Activated T-cell treated with anti-CD3 and anti-CD28 coated beads for 24 hours (primary cell): ENCODE measurements at places on chromosomes 1 and 21.

GRCh38 chr1:2389644-2390043, 1.7 kb downstream of the MORN1 start:
- no peak for DNase-seq

- DNase-seq = no peak
Observed at GRCh38 chr1:230058626-230059025, 8.4 kb upstream of the GALNT2 start.

DNA sequence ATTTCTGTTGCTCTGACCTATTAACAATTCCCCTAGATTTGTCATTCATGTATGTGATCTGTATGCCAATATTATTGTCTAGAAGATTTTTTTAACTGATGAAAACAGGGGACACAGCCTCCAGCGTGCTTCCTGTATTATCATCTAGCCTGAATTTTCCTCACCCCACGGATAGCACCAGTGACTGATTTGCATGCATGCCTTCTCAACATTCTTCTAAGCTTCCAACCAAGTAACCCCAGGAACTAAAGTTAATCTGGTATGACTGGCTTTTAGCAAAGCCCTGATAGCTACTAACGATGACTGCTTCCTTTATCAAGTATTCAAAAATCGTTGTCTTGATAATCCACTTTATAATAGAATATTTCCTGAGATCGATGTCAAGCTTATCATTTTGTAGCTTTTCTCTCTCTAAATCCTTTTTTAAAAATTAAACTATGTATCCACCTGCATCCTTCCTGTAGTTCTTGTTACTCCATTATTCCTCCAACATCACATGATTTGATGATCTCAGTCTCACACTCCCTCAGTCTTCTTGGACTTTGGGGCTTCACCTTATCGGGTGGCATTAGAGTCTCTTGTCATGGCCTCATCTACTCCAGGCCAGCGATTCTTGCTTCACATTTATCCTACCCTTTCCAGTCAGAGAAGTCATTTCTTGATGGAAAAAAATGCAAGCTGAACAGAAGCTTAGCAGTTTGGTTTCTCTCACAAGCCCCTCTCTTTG, 19.0 kb downstream of the BCAR3 start:
- no peak for DNase-seq

DNA sequence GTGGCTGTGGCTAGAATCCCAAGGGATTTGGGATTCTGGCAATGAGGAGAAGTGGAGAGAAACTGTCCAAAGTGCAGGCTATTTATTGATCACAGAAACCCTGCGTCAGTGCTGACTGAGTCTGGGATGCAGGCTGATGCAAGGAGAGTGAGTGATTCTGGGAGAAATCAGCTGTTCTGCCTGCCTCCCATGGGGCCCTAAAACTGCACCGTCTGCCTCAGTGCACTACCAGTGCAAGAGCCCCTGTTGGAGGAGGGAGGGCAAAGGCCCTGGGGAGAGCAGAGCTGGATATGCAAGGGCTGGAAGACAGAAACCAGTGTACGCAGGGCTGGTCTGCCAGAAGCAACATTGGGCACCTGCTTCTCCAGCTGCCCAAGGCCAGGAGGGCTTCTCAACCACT, 42.6 kb downstream of the C1orf198 start:
- DNase-seq = no peak

GRCh38 chr1:85188530-85188929, 12.3 kb downstream of the SYDE2 start:
- no peak for DNase-seq

DNA sequence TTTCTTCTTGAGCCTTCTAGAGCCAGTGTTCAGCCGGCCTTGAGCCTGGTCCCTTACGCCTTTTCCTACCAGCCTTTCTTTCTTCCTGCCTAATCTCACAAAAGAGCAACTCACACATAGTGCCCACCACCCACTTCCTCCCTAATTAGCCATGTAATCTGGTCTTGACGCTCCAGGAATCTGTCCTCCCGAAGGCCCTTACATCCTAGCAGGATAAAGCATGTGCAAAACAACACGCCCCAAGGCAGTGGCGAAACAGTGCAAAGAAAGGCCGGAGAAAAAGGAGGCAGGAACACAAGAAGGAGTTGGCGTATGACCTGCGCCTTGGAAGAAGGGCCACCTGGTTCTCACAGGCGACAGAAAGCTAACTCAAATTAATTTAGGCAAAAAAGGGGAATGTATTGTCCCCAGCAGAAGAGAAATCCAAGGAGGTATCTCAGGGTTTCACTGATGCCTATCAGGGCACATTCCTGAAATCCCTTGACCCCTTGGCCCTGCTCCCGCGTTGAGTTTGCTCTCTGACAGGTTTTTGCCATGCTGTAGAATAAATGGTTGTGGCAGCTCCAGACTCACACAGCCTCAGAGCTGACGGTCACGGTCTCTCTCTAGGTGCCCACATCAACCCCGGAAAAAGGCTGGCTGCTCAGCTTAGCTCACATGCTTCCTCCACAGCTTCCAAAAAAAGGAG, 79.0 kb downstream of the ZNF281 start:
- no peak for DNase-seq

GRCh38 chr1:86739648-86740509, 35.5 kb downstream of the SH3GLB1 start:
- DNase-seq = no peak

GRCh38 chr21:37369307-37369854, 2.8 kb downstream of the DYRK1A start:
- no peak for DNase-seq

- no peak for DNase-seq
Observed at GRCh38 chr1:214843281-214843680, 239.3 kb upstream of the KCNK2 start.

GRCh38 chr1:44326024-44326701, 28.9 kb downstream of the ERI3 start:
- no peak for DNase-seq

DNA sequence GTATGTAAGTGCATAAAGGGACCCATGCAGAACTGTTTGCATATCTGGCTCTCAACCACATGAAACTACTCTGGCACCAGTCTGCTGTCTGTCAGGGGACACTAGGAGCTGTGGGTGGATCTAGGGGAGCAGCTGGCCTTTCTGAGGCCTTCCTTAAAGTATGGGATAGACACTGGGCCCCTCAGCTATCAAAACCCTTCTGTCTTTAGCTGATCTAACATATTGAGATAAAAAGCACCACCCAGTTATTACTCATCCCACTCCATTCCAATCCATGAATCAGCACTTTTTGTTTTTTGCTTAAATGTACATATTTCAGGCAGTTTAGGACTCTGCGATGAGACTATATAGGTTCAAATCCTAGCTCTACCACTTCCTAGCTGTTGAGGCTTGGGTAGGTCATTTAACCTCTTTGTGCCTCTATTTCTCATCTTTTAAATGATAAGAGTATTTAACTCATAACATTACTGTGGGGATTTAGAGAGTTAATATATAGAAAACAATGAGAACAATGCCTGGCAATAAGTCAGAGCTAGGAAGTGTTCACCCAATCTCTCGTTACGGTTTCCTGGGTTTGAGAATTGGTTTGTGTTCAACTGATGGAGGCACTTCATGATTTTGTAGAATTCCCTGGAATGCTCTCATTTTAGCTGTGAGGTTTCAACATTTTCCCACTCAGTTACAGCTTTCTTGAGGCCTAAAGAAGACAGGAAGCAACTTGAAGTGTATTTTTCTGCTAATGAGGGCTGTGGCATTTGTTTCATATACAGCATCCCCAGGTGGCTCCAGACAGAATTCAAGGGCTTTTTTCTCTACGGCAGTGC, 68.9 kb downstream of the LRIG2 start:
- no peak for DNase-seq

DNA sequence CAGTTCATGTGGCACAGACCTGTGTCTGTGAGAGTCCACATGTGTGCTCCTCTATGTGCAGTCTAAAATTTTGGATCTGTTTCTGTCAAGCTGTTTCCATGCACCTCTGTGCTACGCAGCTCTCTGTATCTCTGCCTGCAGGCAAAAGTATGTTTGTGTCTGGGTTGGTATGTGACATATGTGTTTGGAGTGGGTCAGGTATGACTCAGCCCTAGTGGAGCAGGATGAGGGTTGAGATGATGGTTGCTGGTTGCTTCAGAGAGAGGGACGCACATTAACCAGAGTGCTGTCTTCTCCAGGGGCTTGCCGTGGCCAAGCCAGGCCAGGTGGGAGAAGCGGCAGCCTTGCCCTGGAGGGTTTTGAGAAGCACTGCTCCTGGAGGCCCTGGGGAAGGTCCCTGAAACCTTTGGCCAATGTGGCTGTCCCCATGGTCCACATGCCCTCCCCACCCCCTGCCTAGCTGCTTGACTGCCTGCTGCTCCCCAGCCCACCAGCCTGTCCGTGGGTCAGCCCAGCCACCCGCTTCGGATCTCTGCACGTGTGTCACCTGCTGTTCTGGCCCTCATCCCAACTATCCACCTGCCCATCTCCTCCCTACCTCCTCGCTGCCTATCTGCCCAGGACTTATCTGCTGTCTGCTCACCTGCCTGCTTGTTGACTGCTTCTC, 4.1 kb upstream of the EVA1B start:
- no peak for DNase-seq

GRCh38 chr1:228376651-228377631, 29.7 kb downstream of the TRIM11 start:
- DNase-seq = no peak

GRCh38 chr1:155759966-155760630, 71.2 kb downstream of the DAP3 start:
- no peak for DNase-seq

GRCh38 chr1:99935534-99935933, 34.3 kb upstream of the SLC35A3 start:
- no peak for DNase-seq

- no peak for DNase-seq
Observed at GRCh38 chr1:95542936-95543335, 308.9 kb downstream of the RWDD3 start.

GRCh38 chr21:35249636-35250035, 200.5 kb upstream of the RUNX1 start:
- DNase-seq = no peak

GRCh38 chr1:67724928-67725560, 40.0 kb downstream of the GADD45A start:
- DNase-seq = no peak

DNA sequence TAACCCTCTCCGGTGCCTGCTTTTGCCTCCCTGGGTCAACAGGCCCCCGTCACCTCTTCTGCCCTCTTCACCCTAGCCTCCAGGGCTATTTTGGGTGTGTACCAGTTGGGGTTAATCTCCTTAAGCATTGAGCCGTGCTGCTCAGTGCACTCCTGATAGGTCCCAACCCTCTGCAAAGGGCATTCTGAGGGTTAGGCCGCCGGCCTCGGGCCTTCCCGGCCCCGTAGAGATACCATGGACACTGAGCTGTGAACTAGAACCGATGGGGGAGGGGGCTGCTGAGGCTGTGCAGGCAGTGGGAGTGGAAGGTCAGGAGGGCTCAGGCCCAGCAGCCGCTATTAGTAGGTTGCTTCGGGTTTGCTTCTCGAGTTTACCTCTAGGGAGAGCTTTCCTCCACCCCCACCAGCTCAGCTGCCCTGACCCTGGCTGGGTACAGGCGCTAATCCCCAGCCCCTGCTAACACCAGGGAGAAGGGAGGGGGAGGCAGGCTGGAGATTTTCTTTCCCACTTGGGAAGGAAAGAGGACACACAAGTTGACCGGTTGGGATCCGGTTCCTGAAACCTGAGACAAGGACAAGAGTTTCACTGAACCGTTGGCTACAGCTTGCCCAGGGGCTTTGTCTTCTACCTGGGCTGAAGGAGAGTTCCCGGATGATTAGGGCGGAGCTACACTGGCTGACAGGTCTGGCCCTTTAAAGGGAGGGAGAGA, 4.8 kb downstream of the LMOD1 start:
- DNase-seq = no peak

DNA sequence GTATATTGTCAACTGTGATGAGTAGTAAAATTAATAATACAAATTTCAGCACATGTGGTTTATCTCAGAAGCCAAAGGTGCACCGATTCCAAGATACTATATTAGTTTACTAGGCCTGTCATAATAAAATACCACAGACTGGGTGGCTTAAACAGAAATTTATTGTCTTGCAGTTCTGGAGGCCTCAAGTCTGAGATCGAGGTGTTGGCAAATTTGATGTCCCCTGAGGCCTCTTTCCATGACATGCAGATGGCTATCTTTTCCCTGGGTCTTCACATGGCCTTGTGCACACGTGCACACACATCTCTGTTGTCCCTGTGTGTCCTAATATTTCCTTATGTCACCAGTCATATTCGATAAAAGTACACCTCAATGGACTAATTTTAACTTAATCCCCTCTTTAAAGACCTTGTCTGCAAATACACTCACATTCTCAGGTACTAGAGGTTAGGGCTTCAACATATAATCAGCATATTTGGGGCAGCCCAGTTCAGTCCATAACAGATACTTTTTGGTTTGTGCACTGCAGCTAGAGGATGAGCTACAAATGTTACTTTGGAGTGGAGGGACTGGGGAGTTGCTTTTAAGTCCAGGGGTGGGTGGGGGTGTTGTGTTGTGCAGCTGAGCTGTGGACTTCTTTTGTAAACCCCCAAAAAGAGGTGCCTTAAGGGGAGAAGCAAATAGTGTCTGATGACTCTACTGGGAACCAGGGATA, 21.4 kb downstream of the TSNAX start:
- DNase-seq = no peak

- DNase-seq = no peak
Observed at GRCh38 chr1:83012950-83013349, 986.0 kb downstream of the TTLL7 start.

DNA sequence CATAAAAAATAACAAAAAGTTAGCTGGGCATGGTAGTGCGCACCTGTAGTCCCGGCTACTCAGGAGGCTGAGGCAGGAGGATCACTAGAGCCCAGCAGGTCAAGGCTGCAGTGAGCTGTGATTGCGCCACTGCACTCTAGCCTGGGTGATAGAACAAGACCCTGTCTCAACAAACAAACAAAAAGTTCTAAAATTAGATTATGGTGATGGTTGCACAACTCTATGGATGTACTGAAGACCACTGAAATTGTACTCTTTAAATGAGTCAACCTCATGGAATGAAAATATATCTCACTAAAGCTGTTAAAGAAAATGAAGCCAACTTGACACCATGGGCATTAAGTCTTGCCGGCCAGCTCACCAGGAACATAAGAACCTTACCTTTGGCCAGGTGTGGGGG, 9.1 kb downstream of the MRAP start:
- no peak for DNase-seq

GRCh38 chr1:70468180-70468579, 57.1 kb downstream of the CTH start:
- no peak for DNase-seq

DNA sequence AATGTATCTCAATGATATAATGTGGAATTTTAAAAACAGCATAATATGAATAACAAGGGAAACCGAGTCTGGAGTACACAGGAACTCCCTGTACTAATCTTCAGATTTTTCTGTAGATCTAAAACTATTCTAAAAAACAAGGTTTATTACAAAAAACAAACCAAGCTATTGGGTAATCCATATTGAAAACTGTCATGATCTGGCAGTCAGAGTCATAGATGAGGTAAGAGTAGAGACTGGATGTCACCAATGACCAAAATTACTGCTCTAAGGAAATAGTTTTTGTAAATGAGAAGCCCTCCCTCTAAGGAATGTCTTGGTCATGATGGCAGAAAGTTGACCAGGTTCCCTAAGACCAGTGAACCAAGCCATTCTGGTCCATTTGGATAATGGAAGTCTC, 2.4 kb upstream of the SPOCD1 start:
- DNase-seq = no peak

- DNase-seq = no peak
Observed at GRCh38 chr1:234494049-234494448, 15.1 kb upstream of the TARBP1 start.
